ENCODE measurements at places on chromosomes 13 and 19.

GRCh38 chr13:26485288-26485687, 72.2 kb upstream of the WASF3 start:
- no peak for DNase-seq

DNA sequence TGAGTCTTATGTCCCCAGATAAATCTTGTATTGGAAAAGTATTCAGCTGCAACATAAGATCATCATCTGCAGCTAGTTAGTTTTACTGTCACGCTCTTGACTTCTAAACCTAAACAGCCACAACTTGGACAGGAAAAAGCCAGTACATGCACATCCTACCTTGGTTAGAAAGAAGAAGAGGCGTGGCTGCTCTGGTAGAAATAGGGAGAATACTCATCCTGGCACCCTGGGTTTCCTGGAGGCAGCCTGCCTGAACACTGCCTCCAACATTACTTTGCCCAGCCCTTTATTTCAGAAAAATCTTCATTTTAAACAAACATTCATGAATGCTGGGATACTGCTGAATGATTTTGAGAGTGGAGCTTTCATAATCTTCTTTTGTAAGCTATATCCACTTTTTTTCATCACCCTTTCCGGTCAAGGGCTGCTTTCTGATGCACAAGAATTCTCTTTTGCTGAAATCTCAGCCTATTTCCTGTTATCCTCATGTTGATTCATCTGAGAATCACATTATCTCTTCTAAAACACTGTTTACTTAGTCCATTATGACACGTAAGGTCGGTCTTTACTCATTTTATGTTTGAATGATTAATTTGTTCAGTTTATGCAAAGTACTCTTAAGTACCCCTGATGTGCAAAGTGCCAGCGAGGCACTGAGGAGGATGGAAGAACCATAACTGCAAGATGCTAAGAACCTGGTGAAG, 55.2 kb downstream of the STARD13 start:
- no peak for DNase-seq

- no peak for DNase-seq
Measured at GRCh38 chr19:51200071-51200666, 24.7 kb upstream of the CD33 start.

DNA sequence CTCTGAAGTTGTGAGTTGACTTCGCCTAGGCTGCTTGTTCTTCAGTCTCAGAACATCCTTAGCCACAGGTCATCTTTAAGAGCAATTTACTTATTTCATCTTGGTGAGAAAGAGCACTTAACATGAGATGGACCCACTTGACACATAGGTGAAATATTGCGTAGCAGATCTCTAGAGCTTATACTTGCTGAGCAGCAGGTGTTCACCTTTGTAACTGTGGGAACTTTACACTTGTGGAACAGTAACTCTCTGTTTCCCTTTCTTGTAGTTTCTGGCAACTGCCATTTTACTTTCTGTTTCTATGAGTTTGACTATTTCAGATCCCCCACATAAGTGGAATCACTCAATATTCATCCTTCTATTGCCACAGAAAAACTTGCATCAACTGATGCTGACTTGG, 95.7 kb downstream of the SLC10A2 start:
- no peak for DNase-seq

DNA sequence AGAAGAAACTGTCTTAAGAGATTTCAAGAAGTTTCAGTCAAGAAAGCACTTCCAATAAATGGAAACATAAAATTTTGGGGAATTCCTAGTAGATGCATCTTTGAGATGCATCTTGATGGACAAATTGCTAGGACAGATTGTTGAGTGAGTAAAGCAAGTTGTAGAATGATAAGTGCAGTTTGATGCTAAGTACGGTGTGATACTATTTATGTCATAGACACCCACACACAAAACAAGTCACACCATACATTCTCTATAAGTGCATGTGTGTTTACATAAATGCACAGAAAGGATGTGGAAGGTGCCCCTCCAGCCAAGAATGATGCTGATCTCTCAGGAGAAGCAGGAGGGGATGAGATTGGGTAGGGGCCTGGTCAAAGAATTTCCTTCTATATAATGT, 375.7 kb downstream of the FOXO1 start:
- no peak for DNase-seq

Data from activated CD4-positive, alpha-beta T cell treated with anti-CD3 and anti-CD28 coated beads for 4 hours (primary cell).